NCI-H1092 treated with DMSO at 0.1 percent for 48 hours (cell line): ENCODE measurements at places on chromosomes 11 and 22.
A peak's percentile ranks its signal among the peaks of the same experiment; 100 is the strongest.

DNA sequence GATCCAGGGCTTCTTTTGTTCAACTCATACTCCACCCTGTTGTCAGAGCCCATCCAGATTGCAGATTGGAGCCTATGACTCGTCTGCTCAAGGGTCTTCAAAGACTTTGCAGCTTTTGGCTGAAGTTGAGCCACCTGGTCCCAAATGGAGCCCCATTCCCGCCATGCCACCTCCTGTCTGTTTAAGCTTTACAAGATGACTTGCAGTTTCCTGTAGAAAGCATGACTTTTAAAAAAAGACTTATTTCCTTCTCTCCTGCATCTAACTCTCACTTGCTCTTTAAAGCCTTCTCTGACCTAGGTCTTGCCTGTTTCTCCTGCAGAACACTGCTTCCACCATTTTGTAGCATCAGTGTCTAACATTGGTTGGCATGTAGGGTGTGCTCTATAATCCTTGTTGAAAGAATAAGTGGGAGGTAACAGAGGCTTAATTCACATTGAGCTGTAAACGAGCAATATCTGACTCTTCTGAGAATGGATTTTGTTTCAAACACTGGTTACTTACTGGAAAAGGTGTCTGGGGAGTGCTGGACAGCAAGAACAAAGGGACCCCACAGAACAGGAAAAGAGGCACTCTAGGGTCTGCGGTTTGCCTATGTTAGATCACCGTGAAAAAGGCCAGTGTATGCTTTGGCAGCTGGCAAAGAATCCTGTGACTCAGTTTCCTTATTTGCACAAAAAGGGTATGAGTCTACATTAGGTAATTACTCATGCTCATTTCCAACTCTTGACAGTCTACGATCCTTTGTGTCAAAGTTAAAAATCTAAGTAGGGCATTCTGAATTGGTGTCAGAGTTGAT lies 30.3 kb downstream of the NF2 start:
- DNase-seq: no peak

- DNase-seq: no peak
Measured at GRCh38 chr11:117097014-117097388, 1.2 kb downstream of the SIK3 start.

GRCh38 chr11:60511393-60511792 lies 3.8 kb upstream of the MS4A13 start:
- no peak for DNase-seq

DNA sequence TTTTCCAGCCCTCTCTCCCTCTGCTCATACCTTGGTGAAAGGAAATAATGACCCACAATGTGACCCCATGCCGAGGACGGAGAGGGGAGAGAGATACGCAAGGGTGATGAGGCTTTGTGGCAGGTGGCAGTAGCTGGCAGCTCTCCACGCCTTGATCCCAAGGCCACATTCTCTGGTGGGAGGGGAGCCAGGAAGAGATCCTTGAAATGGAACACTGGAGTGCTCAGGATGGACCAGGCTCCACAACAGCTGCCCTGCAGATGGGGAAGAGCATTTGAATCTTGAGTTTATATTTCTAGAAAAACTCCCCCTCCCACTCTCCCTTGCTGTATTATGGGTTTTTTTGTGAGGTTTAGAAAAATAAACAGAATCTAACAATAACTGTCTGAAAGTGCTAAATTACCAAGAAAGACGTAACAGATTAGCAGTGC lies 61.6 kb upstream of the CDON start:
- peak; percentile 73 for DNase-seq

- no peak for DNase-seq
Measured at GRCh38 chr11:66289548-66290329, 796 bp upstream of the YIF1A start.

- DNase-seq: peak; percentile 100
Measured at GRCh38 chr11:78030429-78031325, 7.6 kb upstream of the KCTD14 start.

DNA sequence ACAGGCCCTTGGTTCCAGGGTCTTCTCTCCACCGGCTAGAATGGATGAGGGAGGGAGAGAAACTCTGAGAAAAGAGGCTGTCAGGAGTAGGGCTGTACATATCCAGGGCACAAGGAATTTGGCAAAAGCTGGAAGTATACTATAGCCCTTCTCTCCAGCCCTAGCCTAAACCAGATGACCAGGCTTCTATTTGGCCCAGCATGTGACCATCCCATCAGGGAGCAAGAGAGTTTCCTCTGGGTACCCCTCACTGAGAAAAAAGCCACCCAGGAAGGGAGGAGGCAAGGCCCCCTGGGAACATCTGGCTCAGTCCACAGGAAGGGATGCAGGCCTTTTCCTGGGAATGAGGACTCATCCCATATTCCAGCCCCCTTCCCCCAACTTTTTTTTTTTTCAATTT lies 8.3 kb downstream of the CD44 start:
- no peak for DNase-seq

- no peak for DNase-seq
Measured at GRCh38 chr11:122310766-122311165, 194.8 kb upstream of the BLID start.

DNA sequence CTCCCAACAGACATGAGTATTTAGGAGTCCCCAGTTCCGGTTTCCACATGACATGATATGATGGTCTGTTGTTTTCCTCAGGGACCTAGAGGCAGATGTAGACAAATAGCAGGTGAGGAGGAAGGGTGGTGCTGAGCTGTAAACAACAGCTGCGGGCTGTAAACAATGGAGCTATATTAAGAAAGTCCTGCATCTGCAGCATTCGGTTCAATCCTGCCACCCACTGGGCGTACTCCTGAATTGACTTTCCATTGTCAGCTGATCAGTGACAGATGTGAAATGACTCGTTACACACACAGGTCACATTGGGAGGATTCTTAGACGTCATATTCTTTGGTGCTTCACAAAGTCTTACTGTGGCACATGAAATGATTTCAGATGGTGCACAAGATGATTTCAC lies 26.8 kb upstream of the RAG1 start:
- no peak for DNase-seq

GRCh38 chr11:18618342-18619025 lies 15.7 kb downstream of the SPTY2D1 start:
- DNase-seq: no peak

DNA sequence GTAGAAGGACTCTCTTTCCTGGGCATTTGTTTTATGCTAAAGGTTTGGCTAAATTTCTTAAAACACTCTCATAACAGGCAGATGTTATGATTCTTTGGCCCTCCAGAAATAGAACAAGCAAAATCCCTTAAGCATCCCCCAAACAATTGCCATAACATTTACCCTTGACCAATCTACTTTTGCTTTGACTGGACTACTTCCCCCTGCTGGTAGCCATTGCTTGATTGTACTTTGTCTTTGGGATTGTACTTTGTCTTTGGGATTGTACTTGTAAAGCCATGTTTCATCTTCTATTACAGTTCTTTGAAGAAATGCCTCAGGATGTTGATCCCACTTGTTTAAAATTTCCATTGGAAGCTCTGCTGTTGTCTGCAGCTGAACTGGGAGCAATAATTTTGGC lies 53.3 kb upstream of the GLYAT start:
- no peak for DNase-seq

DNA sequence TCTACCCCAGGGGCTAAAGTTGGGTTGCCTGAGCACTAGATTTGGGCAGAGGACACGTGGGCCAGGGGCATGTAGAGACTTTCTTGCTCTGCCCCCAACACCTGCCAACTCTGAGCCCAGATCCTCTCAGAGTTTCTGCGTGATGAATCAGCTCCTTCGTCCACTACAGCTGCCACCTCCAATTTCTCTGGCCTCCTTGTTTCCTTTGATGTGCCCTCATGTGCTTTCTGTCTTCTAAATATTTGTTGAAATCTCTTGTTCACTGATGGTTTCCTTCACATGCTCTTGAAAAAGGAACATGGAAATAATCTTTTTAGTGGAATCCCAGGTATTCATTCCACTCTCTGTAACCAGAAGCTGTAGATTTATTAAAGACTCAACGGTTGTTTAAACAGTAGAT lies 8.0 kb downstream of the IZUMO1R start:
- no peak for DNase-seq

GRCh38 chr22:47040486-47041270 lies 278.2 kb downstream of the TBC1D22A start:
- no peak for DNase-seq

DNA sequence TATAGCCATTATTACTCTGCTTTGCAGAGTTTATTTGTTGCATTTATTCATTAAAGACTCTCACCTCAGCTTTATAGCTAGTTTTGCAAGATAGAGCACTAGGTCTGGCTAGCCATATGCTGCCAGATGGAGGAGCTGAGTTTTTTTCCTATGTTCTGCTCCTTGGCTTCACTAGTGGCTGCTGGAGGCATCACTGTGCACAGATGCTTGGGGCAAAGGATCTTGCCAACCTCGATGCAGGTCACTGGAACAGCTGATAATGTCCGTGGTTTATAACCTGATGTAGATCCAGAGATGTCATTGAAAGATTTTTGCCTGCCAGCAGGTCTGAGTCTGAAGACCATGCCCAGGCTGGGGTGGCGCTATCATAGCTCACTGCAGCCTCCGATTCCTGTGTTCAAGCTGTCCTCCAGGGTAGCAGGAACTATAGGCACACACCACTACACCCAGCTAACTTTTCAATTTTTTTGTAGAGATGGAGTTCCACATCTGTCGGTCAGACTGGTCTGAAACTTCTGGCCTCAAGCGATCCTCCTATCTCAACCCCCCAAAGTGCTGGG lies 63.2 kb downstream of the PACS1 start:
- no peak for DNase-seq

DNA sequence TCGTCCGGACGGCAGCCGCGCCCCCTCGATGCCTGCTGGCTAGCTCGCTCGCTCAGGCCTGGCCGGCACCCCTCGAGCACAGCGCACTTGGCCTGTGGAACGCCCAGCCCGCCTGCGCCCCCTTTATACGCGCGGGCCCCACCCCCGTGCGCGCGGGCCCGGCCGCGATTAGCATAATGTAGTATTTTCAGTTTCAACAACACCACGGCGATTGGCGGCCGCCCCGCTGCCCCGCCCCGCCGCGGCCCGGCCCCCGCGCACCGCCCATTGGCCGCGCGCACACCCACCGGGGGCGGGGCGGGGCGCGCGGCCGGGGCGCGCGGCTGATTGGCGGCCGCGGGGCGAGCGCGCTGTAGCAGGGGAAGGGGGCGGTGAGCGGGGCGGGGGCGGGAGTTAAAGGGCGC lies at the start of gene CDKN1C:
CDKN1C (minus strand) TSS at position 98 of the 404 bp plus-strand sequence. CDS start 319 bp downstream, outside the sequence.
- DNase-seq: peak; percentile 85

- no peak for DNase-seq
Measured at GRCh38 chr11:67267188-67268080, 1.2 kb downstream of the GRK2 start.

- DNase-seq: no peak
Measured at GRCh38 chr11:76673176-76674142, 2.9 kb upstream of the LRRC32 start.

DNA sequence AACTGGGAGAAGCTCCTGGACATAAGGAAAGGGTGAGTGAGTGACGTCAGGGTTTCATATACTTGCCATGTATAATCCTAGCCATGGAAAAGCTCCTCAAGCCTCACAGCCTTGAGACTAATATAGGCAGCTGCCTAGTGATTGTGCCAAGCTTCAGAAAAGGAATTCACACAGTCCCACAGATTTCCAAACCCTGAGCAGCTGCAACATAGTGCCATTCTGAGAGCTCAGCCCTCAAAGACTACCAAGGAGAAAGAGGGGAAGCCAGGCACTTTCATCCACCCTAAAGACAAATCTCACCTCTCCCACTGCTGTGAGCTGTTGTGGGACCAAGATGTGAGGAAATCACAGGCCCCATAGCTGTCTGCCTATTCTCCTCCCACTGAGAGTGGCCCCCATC lies 707.9 kb upstream of the ANO5 start:
- DNase-seq: no peak

- no peak for DNase-seq
Measured at GRCh38 chr22:40708177-40708576, 28.9 kb downstream of the MCHR1 start.

DNA sequence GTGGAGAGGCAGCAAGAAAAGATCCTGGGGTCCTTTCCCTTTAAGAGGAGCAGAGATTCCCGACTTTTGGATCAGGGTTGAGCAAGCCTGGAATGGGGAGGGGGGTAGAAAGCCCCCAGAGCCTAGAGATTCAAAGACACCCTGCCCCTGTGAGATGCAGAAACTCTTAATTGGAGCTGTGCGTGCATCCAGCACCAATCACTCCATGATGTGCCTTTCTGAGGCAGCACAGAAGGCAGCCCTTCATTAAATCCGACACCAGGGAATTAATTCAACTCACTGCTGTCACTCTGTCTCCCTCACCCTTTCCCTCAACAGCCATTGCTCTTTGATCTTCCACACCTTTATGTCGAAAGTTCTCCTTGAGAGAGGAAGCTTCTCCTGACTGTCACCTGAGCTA lies 43.0 kb downstream of the DSCAML1 start:
- no peak for DNase-seq

DNA sequence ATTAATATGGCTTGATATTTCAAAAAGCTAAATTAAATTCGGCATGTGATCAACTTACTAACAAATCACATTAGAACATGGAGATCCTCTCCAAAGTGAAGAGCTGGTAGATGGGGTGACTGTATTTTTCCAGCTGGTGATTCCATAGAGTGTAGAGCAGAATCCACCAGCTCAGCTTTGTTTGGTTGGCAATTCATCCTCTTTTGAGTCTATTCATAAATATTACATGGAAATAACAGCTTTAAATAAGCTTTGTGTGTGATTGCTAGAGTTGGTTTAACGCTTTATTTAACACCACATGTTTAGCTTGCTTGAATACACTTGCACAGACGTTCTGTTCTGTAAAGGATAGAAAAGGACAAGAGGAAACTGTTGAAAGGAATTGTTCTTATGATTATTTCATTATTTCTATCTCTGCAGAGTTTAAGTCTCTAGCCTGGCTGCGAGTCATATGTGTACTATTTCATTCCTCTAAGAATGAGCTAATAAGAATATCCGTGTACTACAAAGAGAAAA lies 738.3 kb upstream of the KIRREL3 start:
- peak; percentile 5 for DNase-seq

DNA sequence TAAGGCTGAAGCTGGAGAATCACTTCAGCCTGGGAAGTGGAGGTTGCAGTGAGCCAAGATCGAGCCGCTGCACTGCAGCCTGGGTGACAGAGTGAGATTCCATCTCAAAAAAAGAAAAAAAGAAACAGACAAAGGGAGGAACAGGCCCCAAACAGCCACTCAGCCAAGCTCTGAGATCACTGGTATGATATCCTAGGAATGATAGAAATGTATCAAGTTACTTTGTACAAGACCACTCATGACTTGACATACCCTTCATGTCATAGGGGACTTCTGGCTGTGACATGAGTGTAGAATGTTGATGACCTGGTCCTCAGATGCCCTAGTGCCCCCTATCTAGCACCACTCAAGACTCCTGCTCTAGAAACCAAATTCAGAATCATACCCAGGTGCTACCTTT lies 216.5 kb downstream of the NAV2 start:
- DNase-seq: no peak

- no peak for DNase-seq
Measured at GRCh38 chr11:11827272-11827671, 14.5 kb upstream of the USP47 start.

DNA sequence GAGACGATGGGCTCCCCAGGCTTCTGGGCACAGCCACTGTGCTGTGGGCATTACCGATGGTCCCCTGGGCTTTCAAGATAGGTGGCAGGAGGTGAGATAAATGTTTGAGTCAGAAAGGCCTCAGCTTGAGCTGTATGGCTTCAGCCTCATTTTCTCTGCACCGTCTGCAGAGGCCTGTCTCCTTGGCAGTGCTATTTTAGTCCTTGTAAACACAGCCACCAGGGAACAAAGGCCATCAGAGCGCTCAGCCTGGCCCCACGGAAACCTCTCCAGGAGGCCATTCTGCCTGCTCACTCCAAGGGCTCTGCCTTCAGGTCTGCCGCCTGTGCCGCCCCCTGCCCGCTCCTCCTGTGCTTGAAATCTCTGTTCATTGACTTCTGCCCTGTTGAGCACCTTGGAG lies 1424.9 kb downstream of the TBC1D22A start:
- DNase-seq: no peak
